Fibroblast of skin of scalp (primary cell): ENCODE measurements at places on chromosomes 1 and 21.
A peak's percentile ranks its signal among the peaks of the same experiment; 100 is the strongest.

GRCh38 chr1:115976062-115976920 is at the start of gene SLC22A15:
Gene SLC22A15, plus strand, starts transcription at chr1:115976513. Its CDS starts 115 bp downstream, at chr1:115976628.
- peak; percentile 66 for DNase-seq

DNA sequence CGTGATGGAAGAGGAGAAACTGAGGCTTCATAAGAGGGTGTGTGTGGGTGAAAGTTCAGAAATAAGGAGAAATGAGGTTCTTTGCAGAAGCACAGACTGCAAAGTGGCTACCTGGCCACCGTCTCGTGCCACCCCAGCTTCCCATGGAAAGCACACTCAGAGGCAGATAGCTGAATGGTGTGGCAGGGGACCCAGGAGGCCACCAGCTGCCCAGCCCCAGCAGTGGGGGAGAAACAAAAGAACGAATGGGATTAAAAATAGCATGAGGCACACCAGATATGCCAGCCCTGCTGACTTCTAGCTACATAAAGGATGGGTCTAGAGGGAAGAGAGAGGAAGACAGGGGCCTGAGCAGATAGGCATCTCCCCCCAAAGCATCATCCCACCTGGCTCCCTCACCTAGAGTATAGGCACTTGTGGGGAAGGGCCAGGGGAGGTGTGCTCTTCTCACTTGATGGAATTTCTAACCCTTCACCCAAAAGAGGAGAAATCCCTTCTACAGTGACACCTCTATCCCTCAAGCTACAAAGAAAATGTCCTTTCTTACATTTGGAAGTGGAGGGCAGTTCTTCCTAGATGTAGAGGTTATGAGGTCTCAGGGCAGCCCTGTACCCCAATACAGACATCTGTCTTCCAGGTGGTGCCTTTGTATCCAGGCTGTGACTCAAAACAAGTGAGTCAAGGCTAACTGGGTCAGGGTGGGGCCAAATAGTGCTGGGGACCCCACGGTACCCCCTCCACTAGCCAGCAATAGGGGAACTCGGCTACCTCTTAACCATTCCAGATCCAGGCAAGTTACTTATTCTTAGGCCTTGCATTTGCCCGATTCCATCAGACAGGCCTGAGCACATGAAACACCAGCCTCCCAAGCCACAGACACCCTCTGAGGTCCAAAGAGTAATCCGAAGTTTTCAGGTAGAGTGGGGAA is 3.5 kb downstream of the HDGF start:
- DNase-seq: no peak

GRCh38 chr1:236391008-236391407 is 3.1 kb upstream of the EDARADD start:
- no peak for DNase-seq

- DNase-seq: no peak
Measured at GRCh38 chr1:25924454-25924853, 18.2 kb upstream of the STMN1 start.

DNA sequence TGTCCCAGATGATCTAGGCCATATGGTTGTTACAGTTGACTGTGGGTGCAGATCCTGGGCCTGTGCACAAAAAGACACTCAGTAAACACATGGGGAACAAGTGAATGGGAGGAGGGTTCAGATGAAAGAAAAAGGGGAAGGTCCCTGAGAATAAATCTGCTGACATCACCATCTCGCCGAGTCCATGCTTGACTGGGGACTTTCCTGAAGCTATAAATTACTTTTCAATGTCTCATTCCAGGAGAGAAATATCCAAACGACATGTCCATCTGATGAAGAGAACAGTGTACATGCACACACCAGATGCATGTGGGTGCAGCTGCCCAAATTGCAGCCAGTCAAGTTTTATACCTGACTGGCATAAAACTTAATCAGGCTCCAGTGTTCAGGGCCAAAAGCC is 109.0 kb downstream of the HIVEP3 start:
- no peak for DNase-seq

DNA sequence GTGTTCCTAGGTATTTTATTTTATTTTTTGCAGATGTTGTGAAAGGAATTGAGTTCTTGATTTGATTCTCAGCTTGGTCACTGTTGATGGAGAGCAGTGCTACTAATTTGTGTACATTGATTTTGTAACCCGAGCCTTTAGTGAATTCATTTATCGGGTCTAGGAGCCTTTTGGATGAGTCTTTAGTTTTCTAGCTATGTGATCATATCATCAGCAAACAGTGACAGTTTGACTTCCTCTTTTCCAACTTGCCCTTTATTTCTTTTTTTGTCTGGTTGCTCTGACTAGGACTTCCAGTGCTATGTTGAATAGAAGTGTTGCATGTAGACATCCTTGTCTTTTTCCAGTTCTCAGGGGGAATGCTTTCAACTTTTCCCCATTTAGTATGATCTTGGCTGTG is 138.9 kb downstream of the LHX8 start:
- no peak for DNase-seq

- no peak for DNase-seq
Measured at GRCh38 chr1:240014051-240014450, 77.6 kb upstream of the FMN2 start.

DNA sequence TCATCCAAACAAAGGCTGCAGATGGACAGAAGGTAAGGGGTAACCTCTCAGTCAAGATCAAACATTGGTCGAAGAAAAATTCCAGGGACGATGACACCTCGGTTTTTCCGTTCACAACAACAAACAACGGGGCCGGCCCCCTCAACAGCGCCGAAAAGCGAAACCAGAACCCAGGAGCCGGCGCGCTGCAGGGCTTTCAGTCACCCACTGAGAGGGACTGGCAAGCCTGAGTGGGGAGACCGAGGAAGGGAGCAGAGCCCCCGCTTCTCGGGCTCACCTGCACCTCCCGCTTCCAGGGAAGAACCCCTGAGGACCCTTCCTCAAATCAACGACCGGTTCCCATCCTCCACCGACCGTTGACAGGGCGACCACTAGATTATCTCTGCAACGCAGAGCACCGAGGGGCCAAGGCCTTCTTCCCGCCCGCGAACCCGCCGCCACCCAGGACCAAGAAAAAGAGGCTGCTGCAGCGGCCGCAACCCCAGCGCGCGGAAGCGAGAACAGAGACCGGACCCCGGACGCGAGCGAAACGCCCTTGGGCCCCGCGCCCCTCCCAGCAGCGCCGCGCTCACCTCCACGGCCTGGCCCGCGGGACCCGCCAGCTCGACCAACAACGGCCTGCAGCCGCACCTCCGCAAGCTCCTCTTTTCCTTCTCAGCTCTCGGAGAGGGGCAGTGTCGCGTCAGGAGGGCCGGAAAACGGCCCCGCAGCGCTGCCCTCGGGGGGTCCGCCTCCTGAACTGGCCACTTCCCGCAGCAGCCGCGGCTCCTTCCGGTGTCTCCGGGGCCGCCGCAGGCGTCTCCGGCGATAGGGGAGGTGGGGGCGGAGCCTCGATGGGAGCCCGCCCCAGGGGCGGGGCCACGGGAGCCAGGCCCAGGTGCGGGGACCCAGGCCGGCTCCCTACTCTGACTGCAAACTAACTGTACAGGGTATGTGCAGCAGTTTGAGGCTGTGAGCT is at the start of gene USP33:
Gene USP33 (minus strand): TSS at position 782 of the 958 bp plus-strand sequence. CDS start 18,155 bp downstream, outside the sequence.
- peak; percentile 82 for DNase-seq

- DNase-seq: peak; percentile 35
Measured at GRCh38 chr21:35223480-35224156, 174.5 kb upstream of the RUNX1 start.

- DNase-seq: no peak
Measured at GRCh38 chr21:45493401-45494001, 48.7 kb downstream of the SLC19A1 start.

DNA sequence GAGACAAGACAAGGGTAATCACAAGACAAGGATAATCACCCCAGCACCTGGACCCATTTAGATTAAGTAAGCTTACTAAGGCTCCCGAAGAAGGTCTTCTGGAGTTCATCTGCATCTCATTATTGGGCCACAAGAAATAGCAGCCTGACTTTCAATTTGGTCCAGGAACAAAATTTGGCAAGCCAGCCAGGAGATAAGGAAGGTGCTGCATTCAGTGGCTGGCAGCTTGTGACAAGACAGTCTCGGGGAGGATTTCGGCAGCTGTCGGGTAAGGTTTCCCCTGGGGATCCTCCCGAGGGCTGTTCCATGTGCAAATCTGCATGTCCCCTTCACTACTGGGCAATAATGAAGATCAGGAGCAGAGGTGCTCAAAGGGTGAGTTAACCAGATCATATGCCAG is 195.2 kb downstream of the FCRL5 start:
- DNase-seq: no peak

DNA sequence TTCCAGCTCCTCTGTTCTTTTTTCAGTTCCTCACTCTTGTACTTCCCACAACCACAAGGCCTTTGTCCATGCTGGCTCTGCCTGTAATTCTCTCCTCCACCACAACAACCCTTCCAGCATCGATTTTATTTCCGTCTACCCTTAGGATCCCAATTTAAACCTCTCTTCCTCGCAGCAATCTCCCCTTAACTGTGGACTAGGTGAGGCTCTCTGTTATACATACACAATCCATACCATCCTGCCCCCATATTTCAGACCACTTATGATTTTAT is 90.4 kb upstream of the ZC3H11B start:
- no peak for DNase-seq

DNA sequence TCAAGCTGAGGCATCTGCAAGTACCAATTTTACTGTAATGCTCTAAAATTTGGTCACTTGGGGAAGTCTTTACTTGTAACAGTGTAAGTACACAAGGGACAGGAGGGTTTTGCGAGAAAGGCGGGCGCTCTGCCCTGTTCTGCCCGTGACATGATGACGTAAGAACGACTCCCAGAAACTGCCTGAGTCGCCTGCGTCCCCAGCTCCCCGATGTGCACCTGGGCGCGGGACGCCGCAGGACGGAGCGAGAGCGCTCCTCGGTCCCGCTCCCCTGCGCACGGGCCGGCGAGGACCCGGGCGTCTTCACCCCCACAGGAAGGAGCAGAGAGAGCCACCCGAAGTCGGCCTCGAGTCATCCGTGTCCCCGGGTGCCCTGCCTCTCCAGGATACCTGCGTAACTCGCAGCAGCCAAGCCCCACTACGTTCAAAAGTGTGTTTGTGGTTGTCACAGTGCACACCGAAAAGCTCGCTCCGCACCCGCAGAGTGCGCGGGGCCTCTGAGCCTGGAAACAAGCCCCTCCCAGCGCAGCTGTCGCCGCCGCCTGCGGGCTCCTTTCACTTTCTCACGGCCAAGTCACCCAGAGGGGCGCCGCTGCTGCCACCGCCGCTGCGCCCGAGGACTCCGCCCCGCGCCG is 3.3 kb upstream of the ZBTB18 start:
- no peak for DNase-seq

- DNase-seq: no peak
Measured at GRCh38 chr1:32127409-32128198, 19.7 kb downstream of the KPNA6 start.

GRCh38 chr21:30153697-30154340 is 12.8 kb downstream of the CLDN17 start:
- DNase-seq: peak; percentile 10

DNA sequence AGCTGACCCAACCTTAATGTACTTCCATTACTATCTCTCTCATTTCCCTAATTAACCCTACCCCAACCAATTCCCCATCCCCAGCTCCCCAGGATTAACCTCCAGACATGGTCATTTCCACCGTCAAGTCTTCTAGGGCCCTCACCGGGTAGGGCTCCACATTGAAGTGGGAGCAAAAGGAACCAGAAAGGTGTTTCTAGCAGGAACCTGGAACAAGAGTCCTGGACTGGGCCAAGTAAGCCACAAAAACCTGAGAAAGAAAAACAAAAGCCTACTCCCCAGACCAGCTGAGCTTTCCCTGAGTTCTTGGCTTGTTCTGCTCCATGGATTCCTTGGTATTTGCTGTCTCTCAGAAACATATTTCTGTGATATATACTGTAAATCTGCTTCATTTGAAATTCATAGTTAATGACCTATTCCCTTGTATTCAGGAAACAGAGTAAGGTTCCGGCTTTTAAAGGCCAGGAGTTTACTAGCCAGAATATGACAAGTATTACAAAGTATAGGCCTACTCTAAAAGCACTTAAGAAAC is 58.4 kb downstream of the SYF2 start:
- no peak for DNase-seq

DNA sequence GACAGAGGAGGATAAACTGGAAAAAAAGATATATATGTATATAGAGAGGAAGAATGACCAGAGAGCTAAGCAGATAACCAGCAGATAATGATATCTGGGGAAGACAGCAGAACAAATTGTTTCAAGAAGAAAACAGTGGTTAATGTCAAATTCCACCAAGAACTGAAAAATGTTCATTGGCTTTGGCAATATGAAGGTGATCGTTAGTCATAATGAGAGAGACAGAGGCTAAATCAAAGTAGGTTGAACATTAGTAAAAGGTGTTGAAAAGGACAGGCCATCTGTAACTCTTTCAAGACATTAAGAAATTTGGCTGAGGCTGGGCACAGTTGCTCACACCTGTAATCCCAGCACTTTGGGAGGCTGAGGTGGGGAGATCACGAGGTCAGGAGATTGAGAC is 25.3 kb upstream of the CR2 start:
- DNase-seq: no peak

GRCh38 chr21:43925096-43925481 is 60.1 kb downstream of the AGPAT3 start:
- DNase-seq: no peak

DNA sequence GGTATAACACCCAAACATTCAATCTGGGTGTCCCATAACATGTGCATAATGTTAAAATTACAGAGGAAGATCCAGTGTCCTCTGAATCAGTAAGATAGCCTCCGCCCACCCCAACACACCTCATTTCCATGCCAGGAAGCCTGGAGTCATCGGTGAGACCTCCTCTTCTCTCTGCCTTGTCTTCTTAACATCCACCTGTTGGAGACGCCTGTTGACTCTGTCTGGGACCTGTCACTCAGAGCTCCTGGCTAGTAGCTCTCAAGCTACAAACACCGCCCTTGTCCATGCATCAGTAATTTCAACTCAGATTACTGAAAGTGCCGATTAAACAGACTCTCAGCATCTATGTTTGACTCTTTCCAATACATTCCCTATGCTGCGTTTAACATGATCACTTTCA is 27.4 kb downstream of the KCNJ15 start:
- no peak for DNase-seq

- DNase-seq: no peak
Measured at GRCh38 chr1:186463511-186463910, 2.6 kb upstream of the PDC start.

GRCh38 chr1:83619170-83619896 is 379.6 kb downstream of the TTLL7 start:
- DNase-seq: peak; percentile 7

DNA sequence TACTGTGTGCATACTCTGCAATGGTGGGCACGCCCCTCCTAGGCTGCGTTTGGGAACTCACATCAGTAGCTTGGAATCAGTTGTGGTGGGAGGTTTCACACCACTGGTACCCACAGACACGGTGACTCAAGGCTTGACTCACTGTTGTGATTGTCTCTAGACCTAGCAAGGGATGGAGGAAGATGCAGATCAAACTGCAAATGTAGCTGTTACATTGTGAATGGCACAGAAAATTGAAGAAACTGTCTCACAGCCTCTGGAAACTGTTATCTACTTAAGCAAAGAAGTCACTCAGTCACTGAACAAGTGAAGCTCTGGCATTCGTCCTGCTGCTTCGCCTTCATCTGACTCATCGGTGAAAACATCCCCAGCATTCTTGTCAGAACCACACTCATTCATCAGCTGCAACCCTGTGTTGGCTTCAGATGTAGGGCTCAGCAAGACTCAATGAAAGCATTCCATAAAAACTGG is 59.5 kb downstream of the POFUT2 start:
- peak; percentile 99 for DNase-seq
